ENCODE measurements at places on chromosomes 7 and 10.

DNA sequence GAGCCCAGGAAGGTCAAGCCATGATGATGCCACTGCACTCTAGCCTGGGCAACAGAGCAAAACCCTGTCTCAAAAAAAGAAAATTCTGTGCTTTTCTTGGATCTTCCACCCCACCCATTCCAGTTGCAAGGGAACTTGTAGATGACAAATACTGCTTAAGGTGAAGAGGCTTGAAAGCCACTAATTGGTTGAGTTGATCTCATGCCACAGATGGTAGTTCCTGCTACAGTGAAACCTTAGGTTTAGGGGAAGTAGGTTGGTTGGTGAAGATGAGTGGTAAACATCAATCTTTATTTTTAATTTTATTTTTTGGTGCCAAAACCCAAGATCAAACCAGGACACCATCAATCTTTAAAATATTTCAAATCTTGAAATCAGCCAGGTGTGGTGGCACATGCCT, 2.9 kb upstream of the GDI2 start:
- DNase-seq, result peak; percentile 18

DNA sequence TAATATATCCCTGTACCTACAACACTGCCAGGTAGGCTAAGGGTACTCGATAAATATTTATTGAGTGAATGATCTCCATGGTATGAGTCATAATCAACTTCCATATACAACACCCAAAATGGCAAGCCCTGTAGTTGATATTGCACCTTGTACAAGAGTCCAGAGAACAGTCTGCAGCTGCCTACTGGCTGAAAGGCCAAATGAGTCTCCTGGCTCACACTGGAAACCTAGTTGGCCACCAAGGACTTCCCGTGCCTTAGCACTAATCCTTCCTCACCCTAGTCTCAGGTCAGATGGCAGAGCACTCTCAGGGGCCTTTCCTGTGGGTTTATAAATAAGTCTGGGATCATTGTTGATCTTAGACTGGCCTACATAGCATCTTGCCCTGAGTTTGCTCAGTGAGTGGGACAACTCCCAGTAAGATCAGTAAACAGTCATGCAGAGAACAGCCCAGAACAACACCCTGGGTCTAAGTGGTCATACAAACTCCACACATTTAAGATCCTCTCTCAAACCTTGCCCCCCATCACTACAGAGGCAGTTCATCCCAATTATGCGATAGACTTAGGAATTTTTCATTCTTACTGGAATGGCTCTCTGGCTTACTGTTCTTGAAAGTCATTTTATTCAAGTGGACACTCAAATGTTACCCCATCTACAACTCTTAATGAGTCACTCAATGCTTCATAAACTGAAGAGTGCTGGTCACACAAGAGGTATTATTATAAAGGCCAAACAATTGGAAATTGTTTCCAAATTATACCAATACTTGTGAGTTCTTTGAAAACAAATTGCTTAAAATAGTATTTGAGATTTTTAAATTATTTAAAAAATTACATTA, 14.7 kb upstream of the SLC16A9 start:
- DNase-seq, result no peak

- no peak for DNase-seq
Observed at GRCh38 chr10:120977897-120978296, 126.7 kb downstream of the WDR11 start.

- no peak for DNase-seq
Observed at GRCh38 chr7:103718482-103719061, 270.9 kb downstream of the RELN start.

DNA sequence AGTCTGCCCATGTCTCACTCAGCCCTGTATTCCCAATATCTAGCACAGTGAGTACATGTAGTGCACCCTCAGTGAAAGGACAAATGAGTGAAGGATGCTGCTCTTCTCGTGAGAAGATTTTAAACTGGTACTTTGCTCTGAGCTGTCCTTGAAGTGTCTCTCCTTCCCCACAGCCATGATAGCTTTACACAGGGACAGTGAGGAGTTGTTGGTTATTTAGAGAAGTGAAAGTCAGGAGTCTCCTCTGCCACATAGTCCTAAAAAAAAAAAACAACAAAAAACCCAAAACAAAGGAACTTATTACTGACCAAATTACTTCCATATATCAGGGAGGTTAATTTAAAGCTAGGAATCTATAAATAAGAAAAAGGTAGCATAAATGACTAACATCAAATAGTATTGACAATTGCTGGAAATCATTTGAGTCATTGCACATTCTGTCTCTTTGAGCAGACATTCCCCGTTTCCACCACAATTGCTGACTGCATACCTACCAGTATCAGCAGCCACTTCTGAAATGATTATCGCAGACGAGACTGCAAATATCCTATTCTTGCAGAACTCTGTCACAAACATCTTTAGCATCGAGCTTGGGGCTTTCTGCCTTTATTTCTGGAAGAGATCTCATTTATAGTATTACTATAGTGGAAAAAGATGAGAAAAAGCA, 202.1 kb downstream of the PTEN start:
- no peak for DNase-seq

- no peak for DNase-seq
Observed at GRCh38 chr10:78301481-78301880, 267.8 kb downstream of the RPS24 start.

DNA sequence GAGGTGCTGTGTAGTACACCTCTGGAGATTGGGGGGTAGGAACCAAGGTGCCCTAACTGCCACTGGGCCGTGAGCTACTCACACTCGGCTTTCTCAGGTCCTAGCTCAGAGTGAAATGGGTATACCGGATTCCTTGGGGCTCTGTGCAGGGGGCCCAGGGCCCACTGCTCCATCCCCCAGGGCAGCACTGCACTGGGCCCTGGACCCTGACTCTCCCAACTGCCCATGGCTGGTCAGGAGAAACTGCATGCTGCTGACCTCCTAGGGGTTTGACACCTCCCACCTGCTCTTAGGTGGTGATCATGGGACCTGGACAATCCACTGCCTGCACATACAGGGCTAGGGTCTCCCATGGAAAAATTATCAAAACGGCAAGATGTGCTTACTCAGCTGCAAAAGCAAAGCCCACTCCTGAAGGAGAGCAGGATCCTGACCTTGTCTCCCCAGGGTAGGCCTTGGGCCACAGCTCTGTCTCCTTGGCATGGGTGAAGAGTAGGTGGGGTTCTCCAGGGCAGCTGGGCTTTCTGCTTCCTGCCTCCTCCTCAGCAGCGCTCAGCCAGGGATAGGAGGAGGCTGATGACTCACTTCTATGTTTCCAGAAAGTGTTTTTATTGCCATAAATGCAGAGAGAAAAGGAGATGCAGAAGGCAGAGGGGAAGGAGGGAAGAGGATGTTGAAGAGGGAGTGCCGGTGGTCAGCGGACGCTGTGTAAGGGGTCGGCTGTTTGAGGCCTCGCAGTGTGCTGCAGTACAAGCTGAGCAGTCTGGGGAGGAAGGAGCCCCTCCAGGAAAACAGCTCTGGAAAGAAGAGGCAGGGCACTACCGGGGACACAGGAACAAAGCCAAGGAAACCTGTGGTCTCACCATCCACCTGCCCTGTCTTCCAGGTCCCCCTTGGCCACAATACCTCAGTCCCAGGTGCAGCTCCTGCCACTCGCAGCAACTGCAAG, 107.8 kb downstream of the ARHGAP22 start:
- no peak for DNase-seq

DNA sequence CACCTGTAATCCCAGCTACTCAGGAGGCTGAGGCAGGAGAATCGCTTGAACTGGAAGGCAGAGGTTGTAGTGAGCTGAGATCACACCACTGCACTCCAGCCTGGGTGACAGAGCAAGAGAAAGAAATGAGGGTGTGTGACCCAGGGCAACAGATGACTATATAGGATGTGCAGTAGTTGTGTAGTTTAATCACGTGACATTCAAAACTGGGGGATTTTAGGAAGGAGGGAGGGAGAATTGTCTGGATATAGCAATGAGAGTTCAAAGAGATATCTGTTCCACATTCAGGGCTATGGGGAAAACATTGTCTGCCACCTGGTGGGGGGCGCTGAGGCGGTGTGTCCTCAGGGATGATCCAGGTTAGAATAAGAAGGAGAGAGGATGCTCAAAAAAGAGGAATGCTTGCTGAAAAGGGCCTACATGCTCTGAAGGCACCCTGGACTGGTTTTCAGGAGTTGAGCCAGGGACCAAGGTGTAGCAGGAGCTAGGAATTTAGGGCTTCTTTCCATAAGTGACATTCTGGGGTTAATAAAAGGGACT, 7.8 kb upstream of the ZYX start:
- DNase-seq, result no peak

GRCh38 chr10:22824984-22825383, 102.9 kb upstream of the ARMC3 start:
- DNase-seq, result no peak

DNA sequence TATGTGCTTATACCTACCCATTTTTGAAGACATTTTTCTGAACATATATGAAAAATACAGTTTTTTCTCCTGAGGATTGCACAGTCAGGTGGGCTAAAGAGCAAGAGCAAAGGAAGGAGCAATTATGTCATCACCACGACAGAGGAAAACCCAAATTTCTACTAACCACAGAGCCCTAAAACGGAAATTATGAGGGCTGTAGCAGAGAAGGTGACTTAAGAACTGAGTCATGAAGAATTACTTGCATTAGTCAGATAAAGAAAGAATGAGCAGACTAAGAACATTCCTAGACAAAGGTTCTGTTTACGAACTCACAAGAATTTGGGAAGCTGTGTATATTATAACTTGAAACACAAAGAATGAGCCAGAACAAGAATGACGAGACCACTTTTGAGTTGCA, 974.4 kb downstream of the NXPH1 start:
- DNase-seq, result peak; percentile 0
